ENCODE measurements at places on chromosomes 2 and 18. TPM values are rescaled to one million over a fixed set of nuclear protein-coding genes. Genes with fewer than 3 reads are reported as not detected.

- no peak for DNase-seq
Observed at GRCh38 chr2:83536556-83536955, 922.5 kb downstream of the SUCLG1 start.

DCDC2C gene
- not detected for total RNA-seq

ALKAL2 gene
- 1.0 TPM for total RNA-seq

SNORC gene
- total RNA-seq = 2.4 TPM

BOLL gene
- not detected for total RNA-seq

DNA sequence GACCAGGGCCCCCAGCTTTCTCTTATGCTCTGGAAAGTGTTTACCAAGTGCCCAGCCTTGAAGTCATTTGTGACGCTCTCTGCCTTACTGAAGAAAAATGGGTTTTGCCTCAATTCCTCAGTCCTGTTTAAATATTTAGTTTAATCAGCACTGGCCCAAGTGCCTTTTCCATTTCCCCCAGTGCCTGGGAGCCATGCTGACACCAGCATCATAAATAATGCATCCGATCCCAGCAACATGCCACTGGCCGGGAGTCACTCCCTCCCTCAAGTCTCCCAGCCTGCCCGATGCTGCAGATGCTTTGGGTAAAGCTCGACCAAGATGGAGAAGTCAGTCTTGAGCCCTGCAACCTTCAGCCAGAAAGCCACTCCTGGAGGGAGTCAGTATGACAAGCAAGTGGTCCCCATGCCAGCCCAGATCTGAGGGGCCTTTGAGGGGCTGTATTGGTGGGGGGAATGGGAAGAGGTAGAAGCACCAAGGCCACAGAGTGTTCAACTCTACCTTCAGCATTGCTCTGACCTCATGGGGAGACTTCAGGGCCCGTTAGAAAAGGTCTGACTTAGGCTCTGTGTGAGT is 12.0 kb upstream of the MTA3 start:
- DNase-seq = peak; percentile 50

ARHGAP28 gene
- 36.8 TPM for total RNA-seq

TMEM131 gene
- 36.6 TPM for total RNA-seq

DNA sequence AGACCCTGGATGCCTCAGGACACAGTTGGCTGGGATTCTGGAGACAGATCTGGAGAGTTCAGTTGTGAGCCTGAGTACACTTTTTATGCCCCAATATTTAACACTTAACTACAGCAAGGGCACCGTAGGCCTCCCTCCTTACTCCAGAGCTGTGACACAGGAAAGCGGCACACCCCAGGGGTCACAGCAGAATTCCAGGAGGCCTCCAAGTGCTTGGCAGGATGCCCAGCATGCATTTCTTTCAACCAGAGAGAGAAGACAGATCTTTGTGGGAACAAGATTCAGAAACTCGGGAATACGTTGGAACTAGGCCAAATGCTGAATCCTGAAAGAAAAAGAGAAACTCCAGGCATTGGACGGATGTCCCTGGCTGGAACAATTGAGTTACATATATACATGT is 199.2 kb upstream of the NT5C1B start:
- no peak for DNase-seq

All from glutamatergic neuron (in vitro differentiated cells).